ENCODE measurements at places on chromosomes 2 and 18.

DNA sequence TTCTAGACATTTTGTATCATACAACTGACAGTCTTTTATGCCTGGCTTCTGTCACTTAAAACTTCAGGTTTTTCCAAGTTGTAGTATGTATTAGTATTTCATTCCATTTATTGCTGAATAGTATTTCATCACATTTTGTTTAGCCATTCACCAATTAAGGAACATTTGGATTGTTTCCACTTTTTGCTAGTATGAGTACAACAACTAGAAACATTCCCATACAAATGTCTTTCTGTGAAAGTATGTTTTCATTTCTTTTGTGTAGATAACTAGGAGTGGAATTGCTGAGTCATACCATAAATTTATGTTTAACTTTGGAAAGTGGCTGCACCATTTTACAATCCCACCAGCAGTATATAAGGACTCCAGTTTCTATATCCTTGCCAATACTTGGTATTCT lies 135.9 kb downstream of the ATAD2B start:
- H3K27ac ChIP-seq = no peak overlapping the region
- no peak for DNase-seq
- H3K27me3 ChIP-seq = no peaks in the 10 kb centered on the region
- H3K36me3 ChIP-seq = peaks cover 4% of the 10 kb centered on the region

DNA sequence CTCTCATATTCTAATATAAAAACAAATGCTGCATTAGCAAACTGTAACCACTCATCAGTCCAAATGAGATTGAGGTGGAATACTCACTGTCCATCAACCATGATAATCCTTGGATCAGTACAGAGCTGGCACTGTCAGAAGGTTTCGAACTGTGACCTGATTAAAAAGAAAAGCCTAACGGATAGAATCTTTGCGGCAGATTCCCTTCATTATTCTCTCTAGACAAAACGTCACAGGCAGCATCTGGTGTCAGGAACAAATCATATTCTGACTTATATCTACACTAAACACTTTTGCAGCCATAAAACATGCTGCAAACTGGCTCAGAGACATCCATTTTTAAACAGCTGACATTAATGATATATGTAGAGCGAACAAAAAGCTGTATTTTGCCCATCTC lies 677.7 kb upstream of the NXPH2 start:
- peaks cover 6% of the 10 kb centered on the region for H3K36me3 ChIP-seq
- DNase-seq = no peak
- H3K27me3 ChIP-seq = no peaks in the 10 kb centered on the region
- H3K4me1 ChIP-seq = peaks cover 13% of the 10 kb centered on the region
- H3K4me3 ChIP-seq = no peak overlapping the region
- H3K27ac ChIP-seq = no peak overlapping the region

GRCh38 chr2:74070991-74071390 lies 76.7 kb downstream of the BOLA3 start:
- peaks cover 3% of the 10 kb centered on the region for H3K4me1 ChIP-seq
- no peak overlapping the region for H3K27ac ChIP-seq
- no peak overlapping the region for H3K4me3 ChIP-seq
- H3K36me3 ChIP-seq = peaks cover 2% of the 10 kb centered on the region

DNA sequence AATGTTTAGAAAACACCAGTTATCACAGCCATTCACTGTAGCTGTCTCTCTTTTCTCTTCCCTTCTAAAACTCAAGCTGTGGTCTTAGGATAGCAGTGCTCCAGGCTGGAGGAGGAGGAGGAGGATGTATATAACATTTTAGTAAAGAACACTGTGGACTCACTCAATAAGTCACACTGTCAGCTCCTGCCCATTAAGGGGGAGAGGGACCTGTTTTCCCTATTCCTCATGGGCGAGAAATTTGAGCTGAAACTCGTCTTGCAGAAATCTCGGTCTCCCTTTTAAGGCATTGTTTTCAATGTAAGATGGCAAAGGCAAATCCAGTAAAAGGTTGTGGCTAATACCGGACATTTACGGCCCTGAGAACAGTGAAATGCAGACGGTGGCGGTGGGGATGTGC lies 114.8 kb upstream of the ZNF236 start:
- no peak for DNase-seq
- H3K27me3 ChIP-seq = no peaks in the 10 kb centered on the region
- H3K4me1 ChIP-seq = peaks cover 25% of the 10 kb centered on the region
- H3K27ac ChIP-seq = no peak overlapping the region
- H3K36me3 ChIP-seq = no peaks in the 10 kb centered on the region
- no peak overlapping the region for H3K4me3 ChIP-seq

DNA sequence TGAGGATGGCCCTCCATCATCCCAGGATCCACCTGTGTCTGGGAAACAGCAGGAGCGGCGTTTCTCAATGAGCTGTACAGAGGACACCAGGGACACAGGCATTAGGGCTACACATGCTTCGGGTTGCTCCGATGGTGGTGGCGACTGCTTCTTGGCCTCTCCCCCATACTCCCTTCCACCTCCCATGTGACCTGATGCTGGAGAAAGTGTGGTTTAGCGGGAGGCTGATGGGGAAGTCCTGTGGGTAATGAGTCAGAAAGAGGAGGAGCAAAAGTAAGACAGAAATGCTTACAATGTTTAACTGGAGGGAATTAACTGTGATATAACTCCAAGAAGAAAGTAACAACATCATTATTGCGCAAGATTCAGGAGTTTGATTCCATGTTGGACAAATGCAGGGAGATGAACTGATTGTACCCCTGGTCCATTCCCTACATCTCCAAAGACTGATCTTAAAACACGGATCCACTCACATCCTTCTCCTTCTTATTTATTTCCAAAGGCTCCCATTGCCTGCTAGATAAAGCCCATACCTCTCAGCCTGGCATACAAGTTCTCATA lies 186.6 kb downstream of the NRP2 start:
- H3K27me3 ChIP-seq = no peaks in the 10 kb centered on the region
- no peak overlapping the region for H3K4me3 ChIP-seq
- no peaks in the 10 kb centered on the region for H3K36me3 ChIP-seq
- peaks cover 4% of the 10 kb centered on the region for H3K4me1 ChIP-seq
- DNase-seq = no peak

GRCh38 chr2:166361351-166362153 lies 14.2 kb downstream of the SCN9A start:
- H3K27me3 ChIP-seq = no peaks in the 10 kb centered on the region
- no peaks in the 10 kb centered on the region for H3K4me1 ChIP-seq
- H3K4me3 ChIP-seq = no peak overlapping the region
- H3K36me3 ChIP-seq = no peaks in the 10 kb centered on the region
- H3K27ac ChIP-seq = no peak overlapping the region

GRCh38 chr18:22411446-22411845 lies 6.3 kb downstream of the CTAGE1 start:
- H3K4me1 ChIP-seq = no peaks in the 10 kb centered on the region
- H3K4me3 ChIP-seq = no peak overlapping the region
- peaks cover 9% of the 10 kb centered on the region for H3K27me3 ChIP-seq
- H3K27ac ChIP-seq = no peak overlapping the region
- no peak for DNase-seq
- H3K36me3 ChIP-seq = peaks cover 3% of the 10 kb centered on the region
